Muscle of arm (tissue), 14 donors: ENCODE measurements at places on chromosomes 1 and 21. TPM values are rescaled to one million over a fixed set of nuclear protein-coding genes. Genes with fewer than 3 reads are reported as not detected.

DNA sequence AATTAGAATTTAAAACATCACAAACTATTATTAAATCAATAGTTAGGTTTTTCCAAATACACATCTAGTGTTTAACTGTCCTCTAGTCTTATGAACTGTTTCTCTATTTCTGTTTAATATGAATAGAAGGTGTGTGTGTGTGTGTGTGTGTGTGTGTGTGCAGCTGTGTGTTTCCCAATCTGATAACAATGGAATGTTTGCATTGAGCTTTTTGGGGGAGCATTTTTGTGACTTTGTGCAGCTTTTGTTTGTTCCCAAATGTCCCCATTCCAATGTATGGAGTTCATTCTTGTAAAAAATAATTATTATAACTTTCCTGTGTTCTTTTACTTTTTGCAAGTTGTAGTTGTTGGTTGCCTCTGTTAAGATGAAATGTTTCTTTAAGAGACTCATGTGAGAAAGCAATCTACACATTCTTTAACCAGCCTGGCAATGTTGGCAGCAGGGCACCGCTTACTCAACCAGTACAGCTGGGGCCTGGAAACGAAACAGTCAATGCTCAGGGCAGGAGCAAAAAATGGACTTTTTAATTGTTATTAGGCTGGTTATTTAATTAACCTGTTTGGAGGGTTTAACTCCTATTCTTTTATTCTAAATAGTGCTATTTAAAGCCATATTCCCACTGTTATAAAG, 354.3 kb downstream of the SRGAP2C start:
- no peak for DNase-seq

GRCh38 chr21:33541756-33542639, at the start of gene GART:
Gene GART (minus strand): TSS chr21:33542117. CDS start chr21:33539315, 2,802 bp downstream.
- DNase-seq = peak; percentile 86

DNA sequence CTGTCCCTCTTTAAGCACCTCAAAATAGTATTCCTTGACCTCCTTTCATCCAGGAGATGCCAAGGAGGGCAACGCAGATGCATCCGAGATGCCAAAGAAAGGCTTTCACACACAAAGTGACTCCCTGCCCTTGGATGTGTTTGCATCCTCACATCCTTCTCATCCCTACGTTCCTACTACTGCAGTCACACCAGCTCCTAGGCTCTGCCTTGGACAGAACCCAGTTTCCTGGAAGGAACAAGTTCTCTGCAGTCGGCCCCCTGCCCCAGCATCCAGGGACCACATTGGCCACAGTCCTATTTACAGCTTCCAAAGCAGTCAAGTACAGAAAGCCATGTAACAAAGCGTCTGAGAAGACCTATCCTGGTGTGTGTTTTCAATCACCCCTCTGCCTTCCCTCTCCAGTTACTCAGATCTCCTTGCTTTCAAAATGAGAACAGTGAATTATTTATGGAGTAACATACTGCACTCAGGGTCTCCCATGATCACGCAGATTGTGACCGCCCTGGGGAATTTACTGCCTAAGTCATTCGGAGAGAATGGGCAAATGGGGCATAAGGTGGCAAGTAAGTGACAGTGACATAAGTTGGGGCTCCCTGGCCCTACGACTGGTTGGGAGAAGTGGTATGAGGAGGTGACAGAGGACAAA, 21.8 kb upstream of the SRP9 start:
- DNase-seq = peak; percentile 75

GRCh38 chr1:181216591-181216994, 128.1 kb downstream of the IER5 start:
- no peak for DNase-seq

The GBP6 gene
- 0.15 TPM for polyA plus RNA-seq

The SLC2A1 gene
- 18.5 TPM for polyA plus RNA-seq

GRCh38 chr1:203914292-203914691, 52.9 kb downstream of the SNRPE start:
- DNase-seq = no peak

The SGIP1 gene
- polyA plus RNA-seq = 5.3 TPM

The DMRTA2 gene
- 0.11 TPM for polyA plus RNA-seq

The RGL1 gene
- polyA plus RNA-seq = 22.6 TPM

- no peak for DNase-seq
Observed at GRCh38 chr1:101051688-101052638, 26.4 kb upstream of the DPH5 start.

The LCE3D gene
- not detected for polyA plus RNA-seq

DNA sequence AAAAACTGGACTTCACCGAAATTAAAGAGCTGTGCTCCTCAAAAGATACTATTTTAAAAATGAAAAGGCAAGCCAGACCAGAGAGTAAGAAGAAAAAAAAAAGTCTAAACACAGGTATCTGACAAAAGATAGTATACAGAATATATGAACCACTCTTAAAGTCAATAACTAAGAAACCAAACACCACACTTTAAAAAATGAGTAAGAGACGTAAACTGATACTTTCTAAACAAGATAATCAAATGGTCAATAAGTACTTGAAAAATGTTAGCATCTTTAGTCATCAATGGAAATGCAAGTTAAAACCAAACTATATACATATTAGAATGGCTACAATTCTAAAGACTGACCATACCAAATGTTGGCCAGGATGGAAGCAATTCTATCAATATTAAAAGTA, 77.6 kb downstream of the EVI5 start:
- DNase-seq = no peak

DNA sequence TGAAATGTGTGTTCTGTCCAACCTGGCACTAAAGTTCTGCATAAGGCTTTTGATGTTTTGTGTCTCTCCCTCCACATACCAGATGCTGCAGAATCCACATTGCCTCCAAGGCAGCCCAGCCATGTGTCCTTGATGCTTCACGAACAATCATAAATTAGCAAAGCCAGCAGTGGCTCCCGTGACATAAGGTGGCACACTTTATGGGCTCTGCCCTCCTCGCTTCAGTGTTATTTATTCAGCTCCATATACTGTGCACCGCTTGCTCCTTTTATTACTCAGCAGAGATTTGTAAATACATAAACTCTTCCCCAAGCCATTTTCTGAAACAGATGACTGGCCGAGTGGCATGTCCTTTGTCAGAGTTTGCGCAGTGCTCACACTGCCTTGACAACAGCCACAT, 112.8 kb upstream of the SLC35F3 start:
- no peak for DNase-seq

DNA sequence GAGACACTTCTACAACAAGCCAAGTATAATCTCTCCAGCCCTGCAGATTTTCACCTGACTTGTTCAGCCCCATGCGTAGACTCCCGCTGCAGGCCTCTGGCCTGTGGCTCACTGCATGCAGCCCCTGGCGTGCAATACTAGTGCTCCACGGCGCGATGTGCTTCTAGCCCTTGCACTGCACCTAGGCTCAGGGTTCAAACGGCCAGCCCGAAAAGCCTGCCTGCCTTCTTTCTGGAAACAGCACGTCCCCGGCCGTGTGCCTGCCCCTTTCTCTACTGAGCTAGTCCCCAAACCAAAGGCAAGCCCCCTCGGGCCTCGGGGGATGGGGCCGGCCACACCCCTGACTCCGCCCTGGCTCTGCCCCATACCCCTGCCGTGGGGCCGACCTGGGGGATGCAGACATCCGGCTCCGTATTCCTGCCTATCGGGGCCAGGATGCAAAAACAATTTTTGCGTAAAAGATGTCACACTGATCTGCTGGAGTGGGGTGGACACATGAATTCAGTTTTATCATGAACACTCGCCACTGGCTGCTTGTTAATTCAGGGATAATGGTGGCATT, 26.3 kb upstream of the TRAPPC10 start:
- DNase-seq = no peak

DNA sequence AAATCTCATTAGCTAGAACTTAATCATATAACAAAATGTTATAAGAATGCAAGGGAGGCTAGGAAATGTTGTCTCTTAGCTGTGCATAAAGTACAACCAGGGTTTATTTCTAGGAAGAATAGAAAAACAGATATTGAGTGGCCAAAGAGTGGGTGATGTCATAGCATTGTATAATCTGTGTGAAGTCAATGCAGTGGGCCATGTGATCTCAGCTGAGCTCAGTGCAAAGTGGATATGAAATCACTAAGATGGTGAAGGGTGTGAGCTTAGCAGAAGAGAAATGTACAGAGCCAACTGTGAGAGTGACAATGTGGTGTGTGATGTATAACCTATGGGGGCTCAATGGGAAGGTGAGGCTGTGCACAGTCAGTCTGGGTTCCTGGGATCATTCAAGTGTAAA, 29.7 kb upstream of the DUSP23 start:
- no peak for DNase-seq

DNA sequence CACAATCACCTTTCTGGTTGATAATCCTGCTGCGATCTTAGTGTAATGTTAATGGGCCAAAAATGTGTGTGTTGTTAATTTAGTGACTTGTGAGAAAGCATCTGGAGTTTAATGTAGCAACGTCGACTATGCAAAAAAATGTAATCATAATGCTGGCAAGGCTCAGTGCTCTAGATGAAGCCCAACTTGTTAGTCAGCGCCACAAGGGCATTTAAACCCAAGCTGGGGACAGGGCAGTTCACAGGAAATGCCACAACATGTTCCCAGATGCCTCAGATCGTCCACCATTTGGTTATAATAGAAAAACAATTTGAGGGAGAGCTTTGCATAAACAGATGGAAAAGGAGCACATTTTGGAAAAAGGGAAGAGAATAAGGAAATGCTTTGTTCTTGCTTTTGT, 585.4 kb upstream of the PLXNA2 start:
- DNase-seq = no peak

DNA sequence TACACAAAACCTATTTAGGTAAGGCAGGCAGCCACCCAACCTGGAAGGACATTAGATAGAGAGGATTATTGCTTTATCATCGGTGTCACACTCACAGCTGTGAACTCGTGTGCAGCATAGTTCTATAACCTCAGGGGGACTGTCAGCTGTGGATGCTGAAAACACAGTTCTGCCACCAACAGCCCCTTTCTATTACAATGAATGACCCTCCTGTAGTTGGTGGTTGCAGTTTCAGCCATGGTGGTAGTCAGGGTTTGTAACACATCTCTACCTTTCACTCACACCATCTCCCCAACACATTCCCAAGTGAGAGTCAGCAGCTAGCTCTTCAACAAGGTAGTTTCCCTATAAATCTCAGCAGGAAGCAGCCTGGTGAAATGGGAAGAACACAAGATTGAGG, 136.8 kb downstream of the ZC3H11B start:
- DNase-seq = no peak

GRCh38 chr1:161259345-161259702, 779 bp downstream of the PCP4L1 start:
- DNase-seq = no peak

The TBX19 gene
- polyA plus RNA-seq = not detected

GRCh38 chr1:198773523-198773922, 134.7 kb downstream of the PTPRC start:
- no peak for DNase-seq

The FCGR3A gene
- polyA plus RNA-seq = not detected

The PTGER3 gene
- polyA plus RNA-seq = 0.75 TPM

The TTC34 gene
- polyA plus RNA-seq = 0.25 TPM

The WNT4 gene
- polyA plus RNA-seq = not detected

The CFAP74 gene
- 0.07 TPM for polyA plus RNA-seq

GRCh38 chr1:15692121-15692682, 8.1 kb downstream of the PLEKHM2 start:
- no peak for DNase-seq

DNA sequence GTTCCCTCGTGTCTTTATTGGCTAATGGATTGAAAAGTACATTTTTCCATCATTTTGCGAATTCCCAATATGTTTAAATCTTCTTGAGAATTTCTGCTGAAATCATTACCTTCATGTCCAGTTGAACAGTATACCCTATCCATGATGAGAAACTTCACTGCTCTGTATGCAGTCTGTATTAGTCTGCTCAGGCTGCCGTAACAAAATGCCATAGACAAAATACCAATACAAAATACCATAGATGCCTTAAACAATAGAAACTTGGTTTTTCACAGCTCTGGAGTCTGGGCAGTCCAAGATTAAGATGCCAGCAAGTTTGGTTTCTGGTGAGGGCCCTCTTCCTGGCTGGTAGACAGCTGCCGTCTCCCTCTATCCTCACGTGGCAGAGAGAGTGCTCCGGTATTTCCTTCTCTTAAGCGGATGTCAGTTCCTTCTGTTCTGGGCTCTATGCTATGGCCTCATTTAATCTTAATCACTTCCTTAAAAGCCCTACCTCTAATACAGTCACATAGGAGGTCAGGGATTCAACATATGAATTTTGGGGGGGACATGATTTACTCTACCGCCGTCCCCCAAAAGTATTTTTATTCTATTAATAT, 27.0 kb downstream of the CXADR start:
- no peak for DNase-seq

DNA sequence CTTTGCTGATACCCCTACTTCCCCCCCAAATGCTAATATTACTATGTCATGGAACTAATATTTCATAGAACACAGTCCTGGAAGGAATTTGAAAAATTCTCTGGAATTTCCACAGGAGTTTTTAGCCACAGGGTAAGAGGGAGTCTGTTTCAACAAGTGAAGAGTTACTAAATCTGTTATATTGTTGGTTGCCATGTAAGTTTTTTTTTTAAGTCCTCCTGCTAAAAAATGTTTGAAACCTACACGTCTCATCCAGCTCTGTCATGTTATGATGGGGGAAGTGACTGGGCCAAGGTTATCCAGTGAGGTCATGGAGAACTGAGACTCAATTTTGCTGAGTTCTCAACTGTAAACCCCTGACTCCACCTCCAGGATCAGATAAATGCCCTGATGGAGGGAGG, 60.8 kb upstream of the USP24 start:
- DNase-seq = no peak

DNA sequence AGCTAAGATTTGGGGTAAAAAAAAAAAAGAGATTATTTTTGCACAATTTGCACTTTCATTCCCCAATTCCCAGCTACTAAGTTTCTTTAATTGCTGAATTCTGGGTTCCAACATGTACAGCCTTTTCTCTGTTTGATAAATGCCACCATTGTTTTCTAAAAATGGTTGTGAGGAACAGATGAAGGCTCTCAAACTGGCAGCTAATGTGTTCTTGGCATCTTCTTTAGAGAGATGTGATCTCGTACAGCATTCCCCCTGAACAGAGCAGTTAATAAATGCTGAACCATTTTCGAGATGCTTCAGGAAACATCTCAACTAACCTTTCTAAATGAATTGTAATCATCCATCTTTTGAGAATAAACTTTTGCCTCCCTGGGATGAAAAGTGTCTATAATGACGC, 107.9 kb upstream of the DYNLT5 start:
- no peak for DNase-seq

DNA sequence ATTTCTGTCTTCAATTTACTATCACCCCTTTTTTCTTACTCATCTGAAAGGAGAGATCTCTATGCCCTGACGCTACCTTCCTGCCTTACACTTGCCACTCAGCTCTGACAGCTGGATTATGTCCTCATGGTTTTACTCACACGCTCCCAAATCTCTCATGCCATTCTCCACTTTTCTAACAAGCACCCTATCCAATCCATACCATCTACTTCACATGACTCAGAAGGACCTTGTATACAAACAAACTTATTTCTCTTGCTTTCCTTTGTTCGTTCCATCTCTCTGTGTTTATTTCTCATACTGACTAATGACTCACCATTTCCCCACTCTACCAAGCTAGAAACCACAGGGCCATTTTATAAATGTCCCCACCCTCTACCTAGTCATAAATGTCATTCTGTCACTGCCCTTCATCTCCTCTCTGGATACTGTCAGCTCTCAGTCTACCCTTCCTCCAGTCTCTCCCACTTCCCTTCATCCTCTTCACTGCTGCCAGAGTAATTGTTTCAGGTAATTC, 87.3 kb downstream of the USP24 start:
- no peak for DNase-seq
